ENCODE measurements at places on chromosomes 13 and 19. TPM values are rescaled to one million over a fixed set of nuclear protein-coding genes. Genes with fewer than 3 reads are reported as not detected.

DNA sequence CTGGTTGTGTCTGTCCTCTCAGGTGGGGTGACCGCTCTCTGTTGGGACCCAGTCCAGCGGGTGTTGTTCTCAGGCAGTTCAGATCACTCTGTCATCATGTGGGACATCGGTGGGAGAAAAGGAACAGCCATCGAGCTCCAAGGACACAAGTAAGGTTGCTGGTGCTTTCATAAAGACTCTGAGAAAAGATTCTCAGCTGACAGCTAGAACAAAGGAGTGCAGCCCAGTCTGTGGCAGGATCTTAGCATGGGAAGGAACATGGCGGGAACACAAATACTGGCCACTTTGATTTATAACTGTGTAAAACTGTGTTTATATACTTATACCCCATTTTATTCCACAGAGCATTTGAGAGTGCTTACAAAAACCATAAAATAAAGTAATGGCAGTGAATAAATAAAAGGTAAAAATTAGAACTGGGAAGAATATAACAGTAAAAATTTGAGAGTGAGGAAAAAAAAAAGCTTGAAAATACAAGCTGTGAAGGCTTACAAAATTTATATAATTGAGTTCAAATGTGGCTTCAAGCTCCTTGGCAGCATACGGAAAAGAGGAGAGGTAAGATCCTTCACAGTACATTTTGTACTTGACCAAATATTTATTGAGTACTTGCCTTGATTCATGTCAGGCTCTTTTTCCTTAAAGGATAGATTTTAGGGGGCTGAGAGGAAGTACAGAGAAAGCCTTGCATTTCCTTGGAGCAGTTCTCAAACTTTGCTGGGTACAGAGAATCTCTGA is 64.8 kb downstream of the DHRS12 start:
- DNase-seq: no peak

DNA sequence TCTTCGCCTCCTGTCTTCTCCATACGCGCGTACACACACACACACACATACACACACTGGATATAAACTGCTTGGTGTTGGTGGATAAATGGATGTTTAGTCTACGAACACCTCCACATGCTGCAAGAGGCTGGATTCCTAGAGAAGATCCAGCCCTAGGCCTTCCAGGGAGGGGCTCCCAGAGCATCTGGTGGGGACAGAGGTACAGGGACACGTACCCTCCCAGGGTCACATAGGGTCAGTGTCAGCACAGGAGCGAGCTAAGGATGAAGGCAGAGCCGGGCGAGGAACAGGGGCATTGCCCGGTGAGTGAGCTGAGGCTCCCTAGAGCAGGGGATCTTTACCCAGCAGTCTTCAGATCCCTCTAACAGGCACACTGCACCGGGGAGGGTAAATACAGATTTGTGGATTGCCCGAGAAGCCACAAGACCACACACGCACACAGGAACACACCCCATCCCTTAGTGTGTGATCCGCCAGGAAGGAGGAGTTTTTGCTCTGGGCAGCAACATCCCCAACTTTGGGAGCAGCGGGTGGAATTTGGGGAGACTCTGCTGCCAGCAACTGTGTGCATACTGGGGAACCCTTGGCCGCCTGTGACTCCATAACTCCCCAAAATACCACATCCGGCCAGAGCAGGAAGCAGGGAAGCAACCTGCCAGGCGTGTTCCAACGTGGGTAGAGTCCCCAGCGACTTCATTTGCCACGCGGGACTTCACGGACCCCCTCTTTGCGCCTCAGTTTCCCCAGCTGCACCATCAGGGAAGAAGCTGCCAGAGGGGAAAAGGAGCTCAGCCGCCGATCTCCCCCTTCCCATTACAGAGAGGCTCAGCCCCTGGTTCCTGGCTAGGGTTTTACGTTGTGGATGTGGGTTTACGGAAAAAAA is 5.8 kb upstream of the TLE2 start:
- DNase-seq: no peak

DNA sequence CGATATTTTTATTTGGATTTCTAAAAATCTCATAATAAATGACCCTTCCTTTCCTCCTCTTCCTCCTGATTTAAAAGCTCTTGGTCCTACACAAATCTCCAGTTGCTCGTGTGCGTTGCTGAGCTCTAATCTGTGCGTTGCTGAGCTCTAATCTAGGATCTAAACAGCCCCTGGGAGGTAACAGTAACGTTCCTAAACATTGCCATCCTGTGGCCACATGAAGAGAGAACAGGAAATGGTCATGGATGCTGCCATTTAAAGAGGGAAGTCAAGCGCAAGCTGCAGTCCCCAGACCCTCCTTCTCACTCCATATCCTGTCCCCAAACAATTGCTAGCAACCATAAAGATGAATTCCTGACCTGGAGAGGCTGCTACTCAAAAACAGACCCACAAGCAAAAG is 170.8 kb downstream of the NUFIP1 start:
- DNase-seq: no peak

GRCh38 chr19:54137699-54138488 is at the start of gene CNOT3:
TSS of gene CNOT3 (plus strand) at chr19:54137762. CDS start at chr19:54142979, 5,217 bp downstream.
- no peak for DNase-seq

DNA sequence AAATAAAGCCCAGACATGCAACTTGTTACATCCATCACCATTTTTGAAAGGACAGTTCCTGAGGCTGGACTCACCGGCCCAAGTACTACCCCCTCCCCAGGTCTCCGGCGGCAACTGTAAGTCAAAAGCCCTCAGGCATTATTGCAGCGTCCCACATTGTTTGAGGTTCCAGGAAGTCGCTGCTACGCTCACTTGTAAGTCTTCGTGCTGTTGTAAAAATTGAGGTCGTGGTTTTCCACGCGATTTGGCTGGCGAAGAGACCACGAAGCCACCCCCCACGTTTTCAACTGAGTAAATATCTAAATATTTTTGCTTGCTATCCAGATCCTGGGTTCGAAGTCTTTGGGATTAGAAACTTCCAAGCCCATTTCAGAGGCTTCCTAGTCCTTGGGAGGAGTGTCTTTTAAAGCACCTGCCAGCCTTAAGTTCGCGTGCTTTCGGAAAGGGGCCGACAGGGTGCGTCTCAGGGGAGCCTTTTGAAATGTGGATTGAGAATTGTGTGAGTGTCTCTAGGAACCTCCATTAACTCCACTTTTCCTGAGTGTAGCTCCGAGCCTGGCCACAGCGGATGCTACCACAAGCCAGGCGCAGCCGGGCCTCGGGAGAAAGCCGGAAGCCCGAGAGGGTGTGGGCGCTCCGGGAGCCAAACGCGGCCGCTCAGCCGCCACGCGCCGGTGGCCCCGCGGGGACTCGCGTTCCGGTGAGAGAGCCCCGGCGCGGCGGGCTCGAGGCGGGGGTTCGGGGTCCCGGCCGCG is 434 bp upstream of the FNDC3A start:
- DNase-seq: peak; percentile 55

- peak; percentile 85 for DNase-seq
Observed at GRCh38 chr19:11694533-11695439, 44.0 kb downstream of the ZNF823 start.

DNA sequence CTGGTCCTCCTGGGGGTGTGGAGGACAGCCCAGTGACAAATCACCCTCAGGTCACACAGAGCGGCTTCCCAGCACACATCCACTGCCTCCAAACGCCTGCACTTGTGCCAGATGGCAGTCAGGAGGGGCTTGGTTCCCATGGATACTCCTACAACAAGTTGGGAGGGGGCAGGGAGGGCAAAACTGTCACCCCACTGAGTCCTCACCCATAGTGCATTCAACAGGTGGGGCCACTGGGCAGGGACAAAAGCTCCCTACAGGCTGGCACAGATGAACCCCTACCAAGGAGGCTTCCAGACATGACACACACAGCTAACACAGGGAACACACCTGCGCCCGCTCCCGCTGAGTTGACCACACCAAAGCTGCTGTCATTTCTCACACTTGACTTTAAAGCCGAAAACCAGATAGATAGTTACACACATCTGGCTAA is 120.5 kb downstream of the STK24 start:
- DNase-seq: no peak

DNA sequence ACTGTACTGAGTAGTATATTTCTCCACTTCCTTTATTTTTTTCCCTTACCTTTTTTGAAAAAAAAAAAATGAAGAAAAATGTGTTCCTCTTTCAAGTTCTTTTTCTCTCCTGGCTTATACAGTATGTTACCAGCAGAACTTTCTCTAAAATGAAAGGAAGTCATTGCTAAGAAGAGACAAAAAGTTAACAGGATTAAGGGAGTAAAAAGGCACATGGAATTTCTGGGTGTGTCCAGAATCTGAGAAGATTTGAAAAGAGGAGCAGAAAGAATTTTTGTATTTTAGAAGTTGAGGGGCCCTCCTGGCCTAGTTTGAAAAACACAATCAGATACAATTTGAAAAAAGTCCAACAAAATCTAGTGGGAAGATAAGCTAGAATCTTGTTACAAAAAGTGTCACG is 21.0 kb upstream of the TRIM13 start:
- no peak for DNase-seq

DNA sequence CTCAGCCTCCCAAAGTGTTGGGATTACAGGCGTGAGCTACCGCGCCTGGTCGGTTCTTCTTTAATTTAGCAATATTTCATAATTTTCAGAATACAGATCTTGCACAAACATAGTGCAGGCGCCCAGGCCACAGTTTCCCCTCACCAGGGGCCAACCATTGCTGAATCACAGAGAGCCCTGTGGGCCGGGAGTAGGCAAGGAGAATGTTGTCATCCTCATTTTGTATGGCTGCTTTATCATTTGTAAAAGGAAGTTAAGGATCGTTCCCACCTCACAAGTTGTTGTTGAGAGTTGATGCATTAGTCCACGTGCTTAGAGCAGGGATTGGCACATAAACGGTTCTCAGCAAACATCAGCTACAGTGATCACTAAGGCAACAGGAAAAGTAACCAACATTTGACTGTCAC is 30.2 kb downstream of the MEIS3 start:
- DNase-seq: no peak

- no peak for DNase-seq
Observed at GRCh38 chr19:48991873-48992580, 1.1 kb downstream of the GYS1 start.

OR7G3 gene
- not detected for polyA plus RNA-seq

DNA sequence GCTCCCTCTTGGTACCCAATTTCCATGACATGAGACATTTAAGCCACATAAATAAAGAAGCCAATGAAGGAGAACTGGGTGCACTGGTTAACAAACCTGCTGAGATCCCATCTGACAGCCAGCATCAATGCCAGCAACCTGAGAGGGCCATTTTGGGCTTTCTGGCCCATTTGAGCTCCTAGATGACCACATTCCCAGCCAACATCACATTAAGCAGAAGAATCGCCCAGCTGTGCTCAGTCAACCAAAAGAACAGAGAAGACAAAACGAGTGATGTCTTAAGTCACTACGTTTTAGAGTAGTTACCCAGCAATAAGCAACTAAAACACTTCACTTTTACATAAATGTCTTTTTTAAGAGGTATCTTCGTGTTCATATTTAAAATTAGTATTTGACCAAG is 21.9 kb downstream of the LCP1 start:
- no peak for DNase-seq

DNA sequence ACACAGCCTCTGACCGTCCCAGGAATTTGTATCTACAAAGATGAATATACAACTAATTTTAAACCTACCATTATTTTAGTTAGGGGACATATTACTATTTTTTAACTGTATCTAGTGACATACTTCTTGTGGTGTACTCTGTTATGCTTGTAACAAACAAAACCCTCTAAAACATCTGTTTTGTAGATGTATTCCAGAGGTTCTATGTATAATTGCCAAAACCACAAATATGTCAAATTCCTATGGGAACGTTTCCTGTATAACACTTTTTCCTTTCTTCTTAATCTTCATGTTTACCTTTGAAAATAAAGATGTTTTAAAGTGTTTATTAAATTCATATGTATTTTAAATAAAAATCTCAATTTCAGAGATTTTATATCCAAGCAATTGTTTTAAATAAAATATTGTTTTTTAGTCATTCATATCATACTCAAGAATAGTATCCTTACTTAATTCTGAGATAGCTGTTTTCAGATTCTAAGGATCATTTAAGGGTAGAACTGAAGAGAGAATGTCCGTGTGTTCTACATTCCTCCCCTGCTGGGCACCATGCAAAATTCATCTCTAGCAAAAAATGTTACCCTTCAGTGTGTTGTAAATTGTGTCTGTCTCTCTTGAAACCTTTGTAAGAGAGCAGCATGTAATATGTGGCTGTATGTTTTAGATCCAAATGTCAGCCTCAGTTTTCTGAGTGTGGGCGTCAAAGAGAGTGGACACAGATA is 1327.7 kb downstream of the EFNB2 start:
- no peak for DNase-seq

WDR88 gene
- 1.2 TPM for polyA plus RNA-seq

ZNF552 gene
- polyA plus RNA-seq: 13.8 TPM

DAND5 gene
- polyA plus RNA-seq: 0.28 TPM

LPAR2 gene
- polyA plus RNA-seq: 31.5 TPM

GRCh38 chr13:51760592-51760991 is 43.4 kb downstream of the DHRS12 start:
- DNase-seq: no peak

TMPRSS9 gene
- 0.88 TPM for polyA plus RNA-seq

ZNF563 gene
- polyA plus RNA-seq: 4.2 TPM

GRCh38 chr13:37889102-37889501 is 19.5 kb upstream of the TRPC4 start:
- no peak for DNase-seq

CBARP gene
- polyA plus RNA-seq: 5.9 TPM

DNA sequence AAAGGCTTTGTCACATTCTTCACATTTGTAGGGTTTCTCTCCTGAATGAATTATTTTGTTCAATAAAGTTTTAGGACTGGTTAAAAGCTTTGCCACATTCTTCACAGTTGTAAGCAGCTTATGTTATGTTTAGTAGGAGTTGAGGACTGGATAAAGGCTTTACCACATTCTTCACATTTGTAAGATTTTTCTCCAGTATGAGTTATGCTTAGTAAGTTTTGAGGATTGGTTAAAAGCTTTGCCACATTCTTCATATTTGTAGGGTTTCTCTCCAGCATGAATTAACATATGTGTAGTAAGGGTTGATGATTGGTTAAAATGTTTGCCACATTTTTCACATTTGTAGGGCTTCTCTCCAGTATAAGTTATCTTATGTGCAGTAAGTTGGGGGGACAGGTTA is 79.9 kb downstream of the ZNF431 start:
- no peak for DNase-seq
